ENCODE measurements at places on chromosomes 4 and X. TPM values are rescaled to one million over a fixed set of nuclear protein-coding genes. Genes with fewer than 3 reads are reported as not detected.
A peak's percentile ranks its signal among the peaks of the same experiment; 100 is the strongest.

Gene GRID2
- total RNA-seq: not detected

Gene GAGE12F
- total RNA-seq: not detected

Gene GPRASP1
- total RNA-seq: 21.2 TPM

Gene ENPP6
- total RNA-seq: 32.0 TPM

Gene ATP2B3
- not detected for total RNA-seq

Gene SLIT2
- 51.3 TPM for total RNA-seq

Gene HSFX4
- total RNA-seq: not detected

Gene HS6ST2
- under 0.01 TPM for total RNA-seq

- no peak overlapping the region for H3K4me3 ChIP-seq
- H3K27me3 ChIP-seq: no peaks in the 10 kb centered on the region
- no peak overlapping the region for H3K27ac ChIP-seq
- no peaks in the 10 kb centered on the region for H3K4me1 ChIP-seq
- DNase-seq: no peak
- H3K36me3 ChIP-seq: no peaks in the 10 kb centered on the region
Measured at GRCh38 chr4:149247164-149247563, 568.5 kb downstream of the IQCM start.

DNA sequence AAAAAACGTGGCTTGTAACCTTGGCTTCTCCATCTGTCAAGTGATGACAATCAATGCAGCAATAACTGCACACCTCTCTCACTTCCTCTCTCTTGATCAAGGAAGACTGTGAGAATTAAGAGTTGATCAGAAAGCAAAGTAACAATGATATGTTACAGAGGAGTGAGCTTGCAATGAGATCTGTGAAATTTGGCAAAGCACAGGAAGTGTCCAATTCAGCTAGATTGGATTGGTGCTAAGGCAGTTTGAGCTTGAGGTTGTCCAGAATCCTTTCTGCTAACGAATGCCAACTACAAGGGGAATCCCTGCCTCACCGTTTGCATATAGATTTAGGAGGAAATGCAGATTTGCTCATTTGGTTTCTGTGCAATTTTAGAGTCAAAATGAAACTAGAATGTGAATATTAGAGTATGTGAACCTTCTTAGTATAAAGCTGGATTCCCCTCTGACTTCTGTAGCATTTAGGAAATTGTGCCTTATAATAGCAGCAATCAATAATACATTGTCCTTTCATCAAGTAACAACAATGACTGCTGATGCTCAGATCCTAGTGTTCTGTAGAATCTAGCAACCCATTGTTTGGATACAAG, 346.4 kb downstream of the PTTG2 start:
- no peak overlapping the region for H3K27ac ChIP-seq
- no peaks in the 10 kb centered on the region for H3K36me3 ChIP-seq
- H3K27me3 ChIP-seq: no peaks in the 10 kb centered on the region

DNA sequence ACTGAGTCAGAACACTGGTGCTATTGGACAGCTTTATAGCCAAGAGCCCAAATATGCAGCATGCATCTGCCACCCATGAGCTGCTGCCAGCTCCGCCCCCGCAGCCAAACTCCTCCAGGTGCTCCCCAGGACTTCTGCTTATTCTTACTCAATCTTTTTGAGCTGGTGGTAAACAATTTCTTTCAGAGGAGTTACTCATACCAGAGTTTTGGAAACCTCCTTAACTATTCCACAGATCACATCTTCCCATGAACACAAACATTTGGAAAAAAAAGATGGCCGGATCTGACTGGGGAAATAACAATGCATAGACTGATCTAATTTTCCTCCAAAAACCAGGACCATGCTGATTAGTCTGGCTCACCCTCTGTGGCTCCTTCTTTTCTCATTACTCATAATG, 399.9 kb downstream of the GPM6A start:
- no peak overlapping the region for H3K4me3 ChIP-seq
- DNase-seq: no peak
- no peak overlapping the region for H3K27ac ChIP-seq
- H3K27me3 ChIP-seq: no peaks in the 10 kb centered on the region
- H3K36me3 ChIP-seq: no peaks in the 10 kb centered on the region

- no peaks in the 10 kb centered on the region for H3K27me3 ChIP-seq
- no peak for DNase-seq
- no peaks in the 10 kb centered on the region for H3K4me1 ChIP-seq
- H3K36me3 ChIP-seq: no peaks in the 10 kb centered on the region
Measured at GRCh38 chrX:17009856-17010625, 63.6 kb downstream of the REPS2 start.

DNA sequence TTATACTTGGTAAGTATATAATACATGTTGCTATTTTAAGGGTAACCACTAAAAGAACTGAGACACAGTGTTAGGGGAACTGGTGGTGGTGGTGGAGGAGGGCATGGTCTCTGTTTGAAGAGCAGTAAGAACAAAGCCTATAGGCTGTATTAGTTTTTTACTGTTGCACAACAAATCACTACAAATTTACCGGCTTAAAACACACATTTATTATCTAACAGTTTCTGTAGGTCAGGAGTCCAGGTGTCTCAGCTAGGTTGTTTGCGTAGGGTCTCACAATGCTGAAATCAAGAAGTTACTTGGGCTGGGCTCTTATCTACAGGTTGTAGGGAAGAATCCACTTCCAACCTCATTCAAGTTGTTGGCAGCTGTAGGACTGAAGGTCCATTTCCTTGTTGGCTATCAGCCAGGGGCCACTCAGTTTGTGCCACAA, 52.6 kb downstream of the CASK start:
- H3K27me3 ChIP-seq: no peaks in the 10 kb centered on the region
- no peak overlapping the region for H3K4me3 ChIP-seq
- H3K36me3 ChIP-seq: no peaks in the 10 kb centered on the region
- no peak for DNase-seq
- no peaks in the 10 kb centered on the region for H3K4me1 ChIP-seq
- H3K27ac ChIP-seq: no peak overlapping the region

GRCh38 chrX:107677501-107677901, 49.2 kb downstream of the PRPS1 start:
- no peak for DNase-seq
- H3K4me3 ChIP-seq: peak overlapping the region; percentile 15
- no peaks in the 10 kb centered on the region for H3K36me3 ChIP-seq
- no peaks in the 10 kb centered on the region for H3K4me1 ChIP-seq
- no peaks in the 10 kb centered on the region for H3K27me3 ChIP-seq

DNA sequence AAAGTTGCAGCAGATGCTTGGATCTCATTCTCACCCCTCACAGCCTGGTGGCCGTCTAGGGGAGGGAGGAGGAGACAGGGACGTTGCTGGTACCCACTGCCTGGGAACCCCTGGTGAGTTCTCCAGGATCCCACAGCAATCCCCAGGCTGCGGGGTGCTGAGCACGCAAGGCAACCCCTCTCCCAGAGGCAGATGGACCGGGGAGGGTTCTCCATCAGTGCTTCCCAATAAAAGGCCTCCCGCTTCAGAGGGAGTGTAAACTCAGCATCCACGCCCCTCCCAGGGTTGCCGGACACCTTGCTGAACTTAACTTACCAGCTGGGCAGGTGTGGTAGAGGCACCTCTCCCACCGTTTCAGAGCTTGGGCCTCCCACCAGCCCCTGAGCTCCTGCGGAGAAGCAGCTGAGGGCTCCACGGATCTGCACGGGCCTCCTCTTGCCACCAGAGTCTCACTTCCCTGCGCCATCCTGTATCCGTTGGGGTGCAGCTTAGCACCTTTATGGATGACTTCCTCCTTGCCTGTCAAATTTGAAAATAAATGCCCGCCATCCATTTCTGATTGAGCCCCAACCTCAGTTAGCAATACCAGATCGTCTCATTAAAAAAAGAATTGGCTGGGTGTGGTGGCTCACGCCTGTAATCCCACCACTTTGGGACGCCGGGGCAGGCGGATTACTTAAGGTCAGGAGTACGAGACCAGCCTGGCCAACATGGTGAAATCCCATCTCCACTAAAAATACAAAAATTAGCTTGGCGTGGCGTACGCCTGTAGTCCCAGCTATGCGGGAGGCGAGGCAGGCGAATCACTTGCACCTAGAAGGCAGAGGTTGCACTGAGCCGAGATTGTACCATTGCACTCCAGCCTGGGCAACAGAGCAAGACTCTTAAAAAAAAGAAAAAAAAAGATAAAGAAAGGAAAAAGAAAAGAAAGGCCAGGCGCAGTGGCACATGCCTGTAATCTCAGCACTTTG, 14.8 kb upstream of the TBC1D14 start:
- H3K27me3 ChIP-seq: no peaks in the 10 kb centered on the region
- H3K4me3 ChIP-seq: no peak overlapping the region
- H3K27ac ChIP-seq: no peak overlapping the region
- H3K4me1 ChIP-seq: no peaks in the 10 kb centered on the region
- no peaks in the 10 kb centered on the region for H3K36me3 ChIP-seq
- DNase-seq: no peak

- no peaks in the 10 kb centered on the region for H3K27me3 ChIP-seq
- no peaks in the 10 kb centered on the region for H3K36me3 ChIP-seq
- H3K4me1 ChIP-seq: no peaks in the 10 kb centered on the region
- no peak overlapping the region for H3K27ac ChIP-seq
- no peak for DNase-seq
Measured at GRCh38 chrX:69366183-69366582, 137.9 kb upstream of the NALF2 start.

DNA sequence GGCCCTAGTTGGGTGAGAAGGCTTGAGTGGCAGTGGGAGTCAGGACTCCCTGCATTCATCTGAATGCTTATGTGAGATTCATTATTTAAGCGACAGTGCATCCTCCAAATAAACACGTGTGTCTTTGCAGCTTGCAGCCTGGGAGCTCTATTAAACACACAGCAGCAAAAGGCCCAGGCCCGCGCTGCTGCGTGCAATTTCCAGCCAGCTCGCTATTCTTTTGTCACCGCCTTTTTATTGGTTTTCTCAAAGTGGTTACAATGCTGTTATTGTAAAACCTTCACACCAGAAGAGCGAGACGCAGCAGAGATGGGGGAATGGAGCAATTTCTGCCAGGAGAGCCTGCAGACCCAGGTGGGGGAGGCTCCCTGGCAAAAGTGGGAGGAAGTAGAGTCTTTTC, 252.5 kb downstream of the BCOR start:
- DNase-seq: no peak
- H3K36me3 ChIP-seq: no peaks in the 10 kb centered on the region
- H3K4me3 ChIP-seq: no peak overlapping the region

DNA sequence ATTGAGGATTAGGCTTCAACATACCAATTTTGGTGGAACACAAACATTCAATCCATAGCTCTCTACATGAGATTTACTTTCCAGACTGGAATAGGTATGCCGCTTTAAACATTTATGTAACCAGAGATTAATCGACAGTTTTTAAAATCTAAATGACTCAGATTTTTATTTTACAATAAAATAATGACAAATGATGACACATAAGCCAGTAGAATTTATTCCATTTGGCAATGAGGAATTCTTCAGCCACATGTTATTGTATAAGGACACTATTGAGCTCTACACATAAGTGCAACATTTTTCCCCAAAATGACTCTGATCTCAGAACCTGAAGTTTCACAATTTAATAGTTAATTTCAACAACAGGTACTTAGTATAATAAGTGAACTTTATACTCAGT, 227.0 kb upstream of the PRPS2 start:
- DNase-seq: no peak
- no peak overlapping the region for H3K4me3 ChIP-seq
- H3K36me3 ChIP-seq: no peaks in the 10 kb centered on the region
- no peaks in the 10 kb centered on the region for H3K27me3 ChIP-seq
- no peaks in the 10 kb centered on the region for H3K4me1 ChIP-seq
- H3K27ac ChIP-seq: no peak overlapping the region

DNA sequence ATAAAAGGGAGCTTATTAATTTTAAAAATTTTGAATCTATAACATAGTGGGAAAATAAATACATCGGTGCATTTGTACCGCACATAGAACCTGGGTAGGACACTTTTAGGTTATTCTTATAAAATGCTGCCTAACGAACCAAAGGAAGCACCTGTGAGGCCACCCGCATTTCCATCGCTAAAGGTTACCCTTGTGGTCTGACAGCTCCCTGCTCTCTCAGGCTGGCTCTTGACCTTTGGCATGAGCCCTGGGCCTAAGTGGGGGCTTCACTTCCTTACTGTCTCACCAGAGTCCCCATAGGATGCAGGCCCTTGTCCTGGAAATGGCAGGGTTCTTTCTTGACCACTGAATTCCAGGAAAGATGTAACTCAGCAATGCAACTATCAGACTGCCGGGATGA, 46.0 kb downstream of the HADH start:
- no peak overlapping the region for H3K27ac ChIP-seq
- no peaks in the 10 kb centered on the region for H3K4me1 ChIP-seq
- H3K4me3 ChIP-seq: no peak overlapping the region
- peaks cover 59% of the 10 kb centered on the region for H3K36me3 ChIP-seq
- DNase-seq: no peak

- no peaks in the 10 kb centered on the region for H3K36me3 ChIP-seq
- H3K27ac ChIP-seq: no peak overlapping the region
- no peaks in the 10 kb centered on the region for H3K4me1 ChIP-seq
- DNase-seq: no peak
- peaks cover 2% of the 10 kb centered on the region for H3K27me3 ChIP-seq
Measured at GRCh38 chrX:145292218-145292617, 44.9 kb downstream of the SPANXN1 start.

DNA sequence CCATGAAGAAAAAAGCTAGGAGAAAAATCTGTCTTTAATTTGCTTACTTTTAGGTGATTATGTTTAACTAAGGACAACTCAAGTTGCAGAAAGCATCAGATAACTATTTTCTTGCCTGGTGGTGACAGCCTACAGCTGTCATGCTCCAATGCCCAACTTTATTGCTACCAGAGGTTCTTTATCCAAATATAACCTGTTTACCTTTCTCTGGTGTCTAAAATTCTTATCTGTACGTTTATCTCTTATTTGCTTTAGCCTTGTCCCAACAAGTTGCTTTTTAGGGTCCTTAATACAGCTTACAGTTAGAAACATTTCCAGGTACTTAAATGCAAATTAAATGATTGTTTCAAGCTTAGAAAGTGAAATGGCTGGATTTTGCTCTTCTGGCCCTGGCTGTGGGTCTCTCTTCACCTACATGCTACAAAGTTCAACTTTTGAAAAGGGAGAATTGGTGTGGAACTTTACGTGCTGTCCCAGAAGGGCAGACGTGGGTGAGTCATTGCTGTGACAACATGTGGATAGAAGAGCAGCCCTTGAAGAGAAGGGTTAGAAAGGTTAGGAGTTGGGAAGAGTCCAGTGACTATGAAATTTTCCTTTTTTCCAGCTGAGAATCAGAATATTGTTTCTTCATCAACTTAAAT, 60.7 kb downstream of the HPGD start:
- H3K4me1 ChIP-seq: no peaks in the 10 kb centered on the region
- DNase-seq: no peak
- no peaks in the 10 kb centered on the region for H3K36me3 ChIP-seq
- H3K27ac ChIP-seq: no peak overlapping the region
- H3K4me3 ChIP-seq: no peak overlapping the region
- H3K27me3 ChIP-seq: no peaks in the 10 kb centered on the region

- DNase-seq: no peak
- H3K4me1 ChIP-seq: no peaks in the 10 kb centered on the region
- H3K4me3 ChIP-seq: no peak overlapping the region
- H3K27me3 ChIP-seq: no peaks in the 10 kb centered on the region
- no peak overlapping the region for H3K27ac ChIP-seq
- H3K36me3 ChIP-seq: no peaks in the 10 kb centered on the region
Measured at GRCh38 chr4:154471526-154472331, 19.9 kb downstream of the DCHS2 start.

- no peaks in the 10 kb centered on the region for H3K27me3 ChIP-seq
- no peak overlapping the region for H3K4me3 ChIP-seq
- H3K27ac ChIP-seq: no peak overlapping the region
- H3K36me3 ChIP-seq: no peaks in the 10 kb centered on the region
Measured at GRCh38 chr4:185909972-185910371, 98.0 kb upstream of the SORBS2 start.
